KG1 (cell line): ENCODE measurements at places on chromosomes 5 and 9.

GRCh38 chr9:27377811-27378456 is 81.0 kb upstream of the EQTN start:
- DNase-seq: no peak

DNA sequence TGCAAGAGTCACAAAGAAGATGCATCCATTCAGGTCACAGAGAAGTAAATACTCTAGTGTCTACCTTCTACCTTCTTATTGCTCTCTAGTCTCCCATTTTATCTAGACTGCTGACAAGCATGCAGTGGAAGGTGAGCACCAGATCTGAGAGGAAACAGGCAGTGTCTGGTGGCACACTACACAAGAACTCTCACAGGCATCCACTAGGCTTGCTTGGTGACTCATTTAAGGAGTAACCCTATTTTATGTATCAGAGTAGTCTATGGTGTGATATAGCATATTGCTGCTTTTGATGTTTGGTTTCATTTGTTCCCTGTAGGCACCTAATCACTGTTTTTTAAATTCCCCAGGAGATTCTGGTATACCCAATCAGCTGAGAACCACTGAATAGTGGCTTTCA is 1.6 kb upstream of the THBS4 start:
- DNase-seq: no peak

DNA sequence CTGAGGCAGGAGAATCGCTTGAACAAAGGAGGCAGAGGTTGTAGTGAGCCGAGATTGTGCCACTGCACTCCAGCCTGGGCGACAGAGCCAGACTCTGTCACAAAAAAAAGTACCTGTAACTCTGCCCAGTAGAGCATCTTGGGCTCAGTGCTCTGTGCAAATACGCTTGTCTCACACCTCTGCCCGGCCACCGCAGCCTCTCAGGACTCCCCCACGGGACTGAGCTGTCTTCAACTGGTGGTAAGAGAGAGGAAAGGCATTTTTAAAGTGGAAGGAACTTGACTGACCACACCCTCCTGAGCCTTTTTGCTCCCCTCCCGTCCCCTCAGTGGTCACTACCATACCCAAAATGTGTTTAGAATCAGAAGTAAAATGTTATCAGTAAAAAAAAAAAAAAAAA is 174.3 kb upstream of the PIK3R1 start:
- DNase-seq: no peak

- no peak for DNase-seq
These were observed 121.9 kb upstream of the GRHPR start for GRCh38 chr9:37300620-37301019.

DNA sequence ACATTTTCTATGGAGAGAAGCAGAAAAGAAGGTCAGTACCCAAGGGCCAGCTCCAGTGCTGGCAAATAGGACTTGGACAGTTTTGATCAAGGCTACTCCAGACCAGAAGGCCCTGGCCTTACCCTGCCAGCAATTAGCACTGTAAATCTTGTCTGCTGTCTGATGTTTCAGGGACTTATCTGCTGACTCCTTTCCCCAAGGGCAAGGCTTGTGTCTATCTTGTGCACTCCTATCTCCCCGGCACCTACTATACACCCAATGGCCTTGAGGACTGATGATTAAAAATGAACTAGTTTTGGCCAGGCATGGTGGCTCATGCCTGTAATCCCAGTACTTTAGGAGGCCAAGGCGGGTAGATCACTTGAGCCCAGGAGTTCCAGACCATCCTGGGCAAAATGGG is 37.2 kb downstream of the POLR1E start:
- no peak for DNase-seq

- DNase-seq: no peak
These were observed 163.6 kb downstream of the ENC1 start for GRCh38 chr5:74476819-74477453.

DNA sequence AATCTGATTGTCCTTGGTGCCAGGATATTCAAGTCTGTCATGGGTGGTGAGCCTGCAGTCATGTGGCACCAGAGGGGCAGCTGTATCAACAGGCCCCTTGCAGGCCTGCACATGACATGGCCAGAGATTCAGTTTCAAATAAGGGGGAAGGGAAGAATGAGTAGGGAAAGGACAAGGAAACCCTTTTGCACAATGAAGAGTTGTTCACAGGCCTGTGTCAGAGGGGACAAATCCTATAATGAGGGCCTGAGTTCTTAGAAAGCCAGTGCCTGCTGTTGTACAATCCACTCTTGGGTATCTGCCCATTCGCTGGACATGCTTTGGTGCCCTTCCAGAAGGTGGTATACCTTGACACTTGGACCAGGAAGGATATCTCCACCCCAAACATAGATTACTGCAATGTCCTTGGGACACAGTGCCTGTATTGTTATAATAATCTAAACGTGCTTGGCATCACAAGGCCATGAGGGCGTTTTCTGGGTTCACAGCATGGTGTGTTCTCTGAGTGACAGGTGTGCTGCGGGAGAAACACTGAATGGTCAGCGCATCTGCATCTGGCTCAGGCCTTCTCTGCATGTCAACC is 1.9 kb upstream of the TMEM171 start:
- no peak for DNase-seq

DNA sequence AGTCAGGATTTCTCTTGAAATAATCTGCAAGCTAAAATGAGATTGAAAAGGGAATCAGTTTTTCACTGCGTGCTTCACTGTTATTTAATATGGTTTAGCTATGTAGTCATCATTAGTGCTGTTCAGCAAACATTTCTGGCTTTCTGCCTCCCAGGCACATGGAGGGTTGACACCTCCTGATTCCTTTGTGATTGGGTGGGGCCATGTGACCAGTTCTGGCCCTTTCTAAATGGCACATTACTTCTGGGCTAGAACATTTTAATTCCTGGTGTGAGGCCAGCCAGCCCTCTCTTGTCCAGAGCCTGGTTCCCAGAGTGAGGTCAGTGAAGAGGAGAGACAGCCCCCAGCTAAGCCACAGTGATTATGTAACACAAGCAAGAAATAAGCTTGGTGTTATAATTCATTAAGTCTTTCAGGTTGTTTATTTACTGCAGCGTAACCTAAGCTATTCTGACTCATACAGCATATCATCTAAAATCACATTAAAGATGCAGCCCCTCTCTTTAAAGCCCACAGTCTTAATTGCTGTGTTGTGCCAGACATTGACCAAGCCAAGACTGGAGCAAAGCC is 17.4 kb upstream of the ARSI start:
- no peak for DNase-seq

- DNase-seq: no peak
These were observed 1183.0 kb downstream of the MAT2B start for GRCh38 chr5:164688437-164688836.

- DNase-seq: no peak
These were observed 38.3 kb downstream of the ZDHHC21 start for GRCh38 chr9:14654932-14655331.

- no peak for DNase-seq
These were observed 11.9 kb downstream of the GLIPR2 start for GRCh38 chr9:36148311-36149051.

DNA sequence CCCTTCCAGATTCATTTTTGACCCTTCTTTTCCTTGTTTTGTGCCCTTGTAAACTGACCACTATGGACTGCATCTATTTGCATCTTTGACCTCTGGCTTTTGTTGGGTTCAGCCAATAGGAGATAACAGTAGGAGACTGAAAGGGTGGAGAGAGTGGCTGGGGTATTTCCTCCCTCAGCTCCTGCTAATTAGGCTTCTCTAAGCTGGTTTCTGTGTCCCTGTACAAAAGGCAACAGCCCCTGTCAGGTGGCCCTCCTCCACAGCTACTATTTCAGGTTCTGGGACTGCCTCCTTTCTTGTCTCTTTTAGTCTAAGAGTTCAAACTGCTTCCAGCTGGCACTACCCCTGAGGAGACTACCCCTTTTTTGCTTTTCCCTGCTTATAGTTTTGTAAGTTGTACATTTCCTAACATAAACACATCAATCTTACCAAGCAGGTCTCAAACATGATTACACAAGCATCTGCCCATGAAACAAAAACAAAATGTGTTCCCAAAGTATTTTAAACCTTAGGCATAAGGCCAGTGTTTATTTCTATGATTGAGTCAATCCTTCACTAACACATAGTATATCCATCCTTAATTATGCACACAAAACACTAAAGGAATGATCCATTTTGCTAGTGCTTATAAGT is 262.0 kb upstream of the TRPM3 start:
- no peak for DNase-seq

- no peak for DNase-seq
These were observed 3.3 kb upstream of the RALGDS start for GRCh38 chr9:133124123-133124906.

DNA sequence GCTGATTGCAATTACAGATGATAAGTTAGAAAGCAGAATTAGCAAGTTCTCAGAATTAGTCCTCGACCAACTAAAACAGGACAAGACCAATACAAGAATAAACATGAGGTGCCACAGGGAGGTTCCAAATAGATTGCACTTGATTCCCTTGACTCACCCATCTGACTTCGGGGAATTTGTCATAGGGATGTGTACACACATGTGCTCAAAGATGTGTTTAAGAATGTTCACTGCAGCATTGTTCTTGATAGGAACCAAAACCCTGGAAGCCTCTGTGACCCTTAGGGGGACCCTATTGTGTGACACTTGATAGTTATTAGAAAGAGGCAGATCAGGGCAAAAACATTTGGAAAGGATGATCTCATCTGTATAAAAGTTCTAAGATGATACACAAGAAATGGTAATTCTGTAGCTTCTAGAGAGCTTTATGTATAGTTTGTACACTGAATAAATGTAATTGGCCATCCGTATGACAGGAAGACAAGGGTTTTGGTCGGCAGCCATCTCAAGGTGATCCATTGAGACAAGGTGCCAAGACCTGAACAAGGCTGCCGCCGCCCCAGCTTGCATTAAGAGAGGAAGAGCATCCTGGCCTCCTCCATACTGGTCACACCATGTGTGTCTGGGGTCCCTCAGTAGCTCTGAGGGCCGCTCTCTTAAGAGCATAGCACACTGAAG is 48.2 kb upstream of the GARNL3 start:
- DNase-seq: no peak

GRCh38 chr5:72658761-72659540 is 151.7 kb upstream of the ZNF366 start:
- no peak for DNase-seq

DNA sequence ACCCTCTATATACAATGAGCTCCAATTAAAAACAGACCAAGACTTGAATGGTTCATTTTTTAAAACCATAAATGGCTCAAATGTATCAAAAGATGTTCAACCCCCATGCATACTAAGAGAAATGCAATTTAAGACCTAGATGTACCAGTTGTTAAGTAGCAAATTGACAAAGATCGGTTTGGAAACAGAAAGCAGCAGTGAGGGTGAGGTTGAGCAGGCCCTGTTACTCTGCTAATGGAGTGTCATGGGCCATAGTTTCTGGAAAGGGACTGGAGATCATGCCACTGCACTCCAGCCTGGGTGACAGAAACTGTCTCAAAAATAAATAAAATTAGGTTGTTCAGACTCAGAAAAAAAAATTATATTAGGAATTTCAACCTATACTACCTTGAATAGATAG is 55.0 kb downstream of the FNBP1 start:
- no peak for DNase-seq

- DNase-seq: no peak
These were observed 103.8 kb downstream of the MAP1B start for GRCh38 chr5:72210888-72211678.

DNA sequence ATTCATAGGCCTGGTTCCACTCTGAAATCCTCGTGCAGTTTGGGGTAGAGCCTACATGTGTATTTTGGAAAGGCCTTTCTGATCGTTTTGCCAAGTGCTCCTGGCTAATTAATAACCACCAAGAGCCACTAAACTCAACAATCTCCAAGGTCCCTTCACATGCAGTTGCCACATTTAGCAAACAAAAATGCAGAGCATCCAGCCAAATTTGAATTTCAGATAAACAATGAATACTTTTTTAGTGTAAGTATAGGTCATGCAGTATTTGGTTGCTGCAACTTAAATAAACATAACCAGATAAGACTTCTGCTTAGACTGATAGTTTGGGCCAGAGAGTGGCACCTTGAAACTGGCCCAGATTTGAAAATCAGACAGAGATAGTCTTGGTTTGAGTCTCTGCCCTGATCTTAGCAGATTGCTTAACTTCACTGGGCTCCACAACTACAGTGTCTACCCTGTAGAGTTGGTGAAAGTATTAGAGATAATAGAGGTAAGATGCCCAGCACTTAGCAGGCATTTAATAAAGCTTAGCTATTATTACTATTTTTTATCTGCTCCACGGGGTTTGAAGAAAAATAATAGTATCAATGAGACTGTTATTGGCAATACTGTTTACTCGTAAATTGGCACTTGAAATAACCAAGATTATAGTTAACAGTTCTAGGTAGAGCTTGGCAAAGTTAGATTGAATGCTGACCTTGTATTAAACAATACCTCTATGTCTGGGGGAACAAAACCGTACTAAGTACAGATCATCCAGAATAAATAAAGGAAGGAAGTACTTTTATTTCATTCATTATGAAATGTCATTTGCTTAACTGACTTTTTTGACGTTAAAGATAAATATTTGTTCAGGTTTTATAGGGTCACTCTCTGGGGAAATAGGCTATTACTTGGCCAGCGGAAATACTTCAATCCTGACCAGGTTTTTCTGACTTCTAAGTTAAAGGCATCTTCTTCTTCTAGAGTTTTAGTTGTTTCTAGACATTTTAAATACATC is 274.8 kb downstream of the DOCK8 start:
- no peak for DNase-seq
